Stimulated activated CD8-positive, alpha-beta memory T cell treated with anti-CD3 and anti-CD28 coated beads, Interleukin-15, amount 100 ng/mL, for 4 hours (primary cell): ENCODE measurements at places on chromosomes 1 and 21.

GRCh38 chr1:246450611-246451251 lies 56.3 kb downstream of the SMYD3 start:
- DNase-seq: no peak

- DNase-seq: no peak
Observed at GRCh38 chr1:246020211-246020954, 486.7 kb downstream of the SMYD3 start.

- no peak for DNase-seq
Observed at GRCh38 chr1:202152399-202152798, 7.9 kb upstream of the ARL8A start.

DNA sequence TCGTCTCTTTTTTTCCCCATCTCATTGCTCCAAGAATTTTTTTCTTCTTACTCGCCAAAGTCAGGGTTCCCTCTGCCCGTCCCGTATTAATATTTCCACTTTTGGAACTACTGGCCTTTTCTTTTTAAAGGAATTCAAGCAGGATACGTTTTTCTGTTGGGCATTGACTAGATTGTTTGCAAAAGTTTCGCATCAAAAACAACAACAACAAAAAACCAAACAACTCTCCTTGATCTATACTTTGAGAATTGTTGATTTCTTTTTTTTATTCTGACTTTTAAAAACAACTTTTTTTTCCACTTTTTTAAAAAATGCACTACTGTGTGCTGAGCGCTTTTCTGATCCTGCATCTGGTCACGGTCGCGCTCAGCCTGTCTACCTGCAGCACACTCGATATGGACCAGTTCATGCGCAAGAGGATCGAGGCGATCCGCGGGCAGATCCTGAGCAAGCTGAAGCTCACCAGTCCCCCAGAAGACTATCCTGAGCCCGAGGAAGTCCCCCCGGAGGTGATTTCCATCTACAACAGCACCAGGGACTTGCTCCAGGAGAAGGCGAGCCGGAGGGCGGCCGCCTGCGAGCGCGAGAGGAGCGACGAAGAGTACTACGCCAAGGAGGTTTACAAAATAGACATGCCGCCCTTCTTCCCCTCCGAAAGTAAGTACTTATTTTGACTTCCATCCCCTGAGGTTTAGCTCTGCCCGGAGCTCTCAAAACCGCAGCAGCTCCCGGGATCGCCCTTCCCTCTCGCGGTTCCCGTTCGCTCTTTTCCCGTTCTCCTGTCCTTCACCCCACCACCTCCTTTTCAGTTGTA lies 1.5 kb downstream of the TGFB2 start:
- DNase-seq: no peak
